AG09309 (cell line): ENCODE measurements at places on chromosomes 1 and 21.

DNA sequence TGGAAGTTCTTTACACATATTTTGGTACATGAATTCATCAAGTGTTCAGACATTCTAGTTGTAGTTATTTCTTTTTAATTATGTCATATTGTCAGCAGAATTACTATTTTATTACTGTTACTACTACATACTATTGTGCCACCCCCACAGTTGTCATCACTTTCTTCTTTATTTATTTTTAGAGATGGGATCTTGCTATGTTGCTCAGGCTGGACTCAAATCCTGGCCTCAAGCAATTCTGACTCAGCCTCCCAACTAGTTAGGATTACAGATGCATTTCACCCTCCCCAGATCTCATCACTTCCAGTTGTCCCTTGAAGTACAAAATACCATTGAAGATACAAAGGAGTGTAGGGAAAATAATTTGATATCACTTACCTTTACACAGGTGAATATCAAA, 258.0 kb downstream of the KCTD3 start:
- no peak for DNase-seq

- DNase-seq: no peak
Observed at GRCh38 chr21:36626791-36627190, 72.1 kb upstream of the SIM2 start.

DNA sequence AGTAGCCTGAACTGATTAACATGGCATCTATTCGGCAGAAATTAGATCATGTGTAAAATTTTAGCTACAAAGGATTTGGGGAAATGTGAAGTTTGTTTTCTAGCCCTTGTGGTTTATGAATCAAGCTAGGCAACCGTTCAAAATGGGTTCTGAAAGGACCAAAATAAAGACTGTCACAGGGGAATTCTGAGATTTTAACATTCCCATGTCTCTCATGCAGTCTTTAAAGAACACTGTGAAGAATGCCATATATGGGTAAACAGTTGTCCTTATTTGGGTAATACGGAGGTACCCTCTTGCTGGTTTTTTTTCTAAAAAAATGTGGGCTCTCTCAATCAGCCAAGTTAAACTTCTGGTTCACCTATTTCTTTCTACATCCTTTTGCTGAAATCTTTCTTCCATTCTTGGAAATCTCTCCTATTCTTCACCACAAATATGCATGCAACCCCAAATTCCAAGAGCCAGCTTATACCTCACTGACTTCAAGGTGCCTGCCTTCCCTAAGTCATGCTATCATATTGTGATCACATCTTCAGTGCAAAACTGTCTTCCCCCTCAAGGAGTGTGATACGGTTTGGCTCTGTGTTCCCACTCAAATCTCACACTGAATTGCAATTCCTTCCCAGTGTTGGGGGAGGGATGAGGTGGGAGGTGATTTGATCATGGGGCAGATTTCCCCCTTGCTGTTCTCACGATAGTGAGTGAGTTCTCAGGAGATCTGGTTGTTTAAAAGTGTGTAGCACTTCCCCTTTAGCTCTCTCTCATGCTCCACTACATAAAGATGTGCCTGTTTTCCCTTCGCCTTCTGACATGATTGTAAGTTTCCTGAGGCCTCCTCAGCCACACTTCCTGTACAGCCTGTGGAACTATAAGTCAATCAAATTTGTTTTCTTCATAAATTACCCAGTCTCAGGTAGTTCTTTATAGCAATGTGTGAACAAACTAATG, 308.7 kb downstream of the TTLL7 start:
- no peak for DNase-seq

DNA sequence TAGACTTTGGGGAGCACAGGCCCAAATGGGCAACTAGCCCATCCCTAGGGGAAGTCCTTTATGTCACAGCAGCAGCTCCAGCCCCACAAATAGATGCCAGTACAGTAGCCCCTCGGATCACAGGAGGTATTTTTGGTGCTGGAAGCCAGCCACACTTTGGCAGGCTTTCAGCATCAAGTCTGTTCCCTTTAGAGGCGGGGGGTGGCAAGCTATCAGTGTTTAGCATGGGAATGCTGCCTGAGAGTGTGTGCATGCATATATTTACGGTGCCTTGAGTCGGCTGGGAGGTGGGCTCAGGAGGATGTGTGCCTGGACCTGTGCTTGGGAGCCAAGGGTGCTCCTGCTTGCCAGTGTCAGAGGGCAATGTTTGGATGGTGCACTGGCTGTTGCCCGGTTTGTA, 3.5 kb upstream of the PLXNA2 start:
- DNase-seq: no peak

DNA sequence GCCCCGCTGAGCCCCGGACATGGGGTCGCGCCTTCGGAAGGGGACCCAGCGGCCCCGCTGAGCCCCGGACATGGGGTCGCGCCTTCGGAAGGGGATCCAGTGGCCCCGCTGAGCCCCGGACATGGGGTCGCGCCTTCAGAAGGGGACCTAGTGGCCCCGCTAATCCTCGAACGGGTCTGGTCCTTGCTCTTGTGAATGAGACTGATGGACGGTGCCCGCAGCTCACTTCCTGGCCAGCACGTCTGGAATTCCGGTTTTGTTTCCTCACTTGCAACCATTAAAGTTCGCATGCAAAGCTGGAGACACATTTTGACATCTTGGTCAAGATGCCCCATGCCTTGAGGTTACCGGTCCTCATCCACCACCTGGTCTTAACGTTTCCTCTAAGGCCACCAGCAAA, 5.6 kb downstream of the WRAP73 start:
- DNase-seq: no peak

DNA sequence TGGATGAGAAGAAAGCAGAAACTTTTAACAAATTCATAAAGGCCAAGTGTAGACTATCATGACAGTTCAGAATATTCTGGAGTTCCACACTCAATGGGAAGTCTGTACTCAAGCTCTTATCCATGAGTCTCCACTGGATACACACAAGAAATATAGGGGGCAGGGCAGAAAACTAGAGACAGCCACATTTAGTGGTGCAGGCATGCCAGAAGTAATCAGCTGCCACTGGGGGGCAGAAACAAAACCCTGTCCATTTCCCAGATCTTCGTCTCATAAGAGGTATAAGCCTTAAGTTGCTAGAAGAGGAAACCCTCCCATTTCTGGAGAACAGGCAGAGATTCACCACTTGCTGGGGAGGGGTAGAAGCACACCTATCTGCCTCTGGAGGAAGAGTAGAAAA, 166.8 kb upstream of the GALNT2 start:
- DNase-seq: no peak

GRCh38 chr1:212491454-212491853, 58.7 kb downstream of the NENF start:
- no peak for DNase-seq

- no peak for DNase-seq
Observed at GRCh38 chr1:12177156-12177998, 10.6 kb downstream of the TNFRSF1B start.

DNA sequence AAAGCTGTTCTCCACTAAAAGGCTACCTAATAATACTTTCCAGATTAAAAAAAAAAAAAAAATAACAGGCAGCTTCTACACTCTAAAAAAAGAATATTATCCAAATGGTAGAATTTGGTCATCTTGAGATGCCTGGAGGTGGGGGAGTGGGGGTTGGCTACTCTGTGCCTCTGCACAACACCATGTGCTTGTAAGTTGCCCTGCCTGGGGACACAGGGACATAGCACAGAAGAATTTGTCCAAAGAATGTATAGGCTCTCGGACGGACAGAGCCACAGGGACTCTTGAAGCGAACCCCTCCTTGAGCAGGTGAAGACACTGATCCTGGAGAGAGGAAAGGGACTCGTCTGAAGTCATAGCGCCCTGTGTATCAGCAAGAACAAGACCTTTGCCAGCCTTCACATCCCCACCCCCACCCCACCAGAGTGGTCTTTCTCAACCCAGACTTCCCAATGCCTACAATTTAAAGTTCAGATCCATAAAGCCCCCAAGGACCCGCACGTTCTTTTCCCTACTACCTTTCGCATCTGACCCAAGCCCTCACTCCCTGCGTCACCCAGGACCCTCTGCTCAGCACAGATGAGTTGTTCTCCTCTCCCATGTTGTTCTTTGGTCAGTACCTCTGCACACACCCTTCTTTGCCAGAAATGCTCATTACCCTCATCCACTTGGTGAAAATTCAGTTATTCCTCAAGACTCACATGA, 72.6 kb downstream of the LGR6 start:
- DNase-seq: no peak

DNA sequence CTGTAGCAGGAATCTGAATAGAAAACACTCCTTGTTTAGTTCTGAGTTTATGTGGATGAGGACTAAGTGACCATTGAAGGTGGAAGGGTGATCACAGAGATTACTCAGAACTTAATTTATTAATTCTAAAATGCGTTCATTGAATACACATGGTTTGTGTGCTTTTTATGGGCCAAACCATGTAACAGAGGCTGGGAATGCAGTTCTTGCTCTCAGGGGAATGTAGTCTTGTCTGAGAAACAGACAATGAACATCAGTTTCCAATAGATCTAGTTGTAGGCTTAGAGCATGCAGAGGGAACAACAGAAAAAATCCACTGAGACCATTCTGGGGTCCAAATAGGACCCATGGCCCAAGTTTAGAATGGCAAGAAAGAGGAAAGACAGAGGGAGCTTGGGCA, 46.1 kb downstream of the ITSN1 start:
- DNase-seq: no peak
